ENCODE measurements at places on chromosomes 12 and 14.

- no peak for DNase-seq
Observed at GRCh38 chr12:91110311-91110924, 876 bp downstream of the LUM start.

DNA sequence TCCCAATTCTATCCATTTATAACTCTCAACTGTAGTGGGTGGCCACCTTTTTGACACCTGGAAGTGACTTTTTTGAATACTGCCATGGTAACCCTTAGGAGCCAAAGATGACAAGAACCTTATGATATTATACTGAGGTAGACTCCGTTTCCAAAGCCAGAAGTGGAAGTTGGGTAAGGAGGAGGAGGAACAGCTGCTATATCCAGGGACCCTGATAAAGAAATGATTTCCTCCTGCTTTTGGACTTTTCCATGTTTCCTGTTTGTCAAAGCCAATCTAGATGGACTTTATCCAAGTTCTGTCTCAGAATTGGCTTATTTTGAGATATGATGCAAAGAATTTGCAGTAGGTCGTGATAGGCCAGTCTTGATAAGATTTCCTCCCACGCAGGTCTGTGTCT lies 14.3 kb downstream of the TRIM9 start:
- no peak for DNase-seq

GRCh38 chr12:54167500-54167896 lies 21.3 kb downstream of the SMUG1 start:
- no peak for DNase-seq

DNA sequence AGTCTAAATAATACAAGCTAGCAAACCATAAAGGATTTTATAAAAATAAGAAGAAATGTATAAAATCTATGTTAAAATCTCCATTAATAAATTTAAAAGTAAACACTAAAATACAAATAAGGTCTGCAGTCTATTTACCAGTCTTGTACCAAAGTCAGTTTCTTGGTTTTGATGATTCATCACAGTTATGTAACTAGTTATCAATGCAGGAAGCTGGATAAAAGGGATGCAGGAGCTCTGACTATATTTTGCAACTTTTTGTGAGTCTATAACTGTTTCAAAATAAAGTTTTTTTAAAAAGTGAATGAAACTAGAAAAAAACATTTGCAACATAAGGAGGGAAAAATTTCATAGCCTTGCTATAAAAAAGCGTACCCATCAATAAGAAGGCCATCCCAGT lies 151.5 kb downstream of the DERA start:
- no peak for DNase-seq

Data from NCI-H748 treated with DMSO at 0.1 percent for 48 hours (cell line).